CD4-positive, alpha-beta T cell treated with Interleukin-6 for 4 hours (primary cell): ENCODE measurements at places on chromosomes 4 and X.

GRCh38 chr4:48058617-48059530 lies 42.3 kb downstream of the NIPAL1 start:
- no peak for DNase-seq

GRCh38 chrX:64975491-64975890 lies 759 bp downstream of the ZC4H2 start:
- peak; percentile 28 for DNase-seq

DNA sequence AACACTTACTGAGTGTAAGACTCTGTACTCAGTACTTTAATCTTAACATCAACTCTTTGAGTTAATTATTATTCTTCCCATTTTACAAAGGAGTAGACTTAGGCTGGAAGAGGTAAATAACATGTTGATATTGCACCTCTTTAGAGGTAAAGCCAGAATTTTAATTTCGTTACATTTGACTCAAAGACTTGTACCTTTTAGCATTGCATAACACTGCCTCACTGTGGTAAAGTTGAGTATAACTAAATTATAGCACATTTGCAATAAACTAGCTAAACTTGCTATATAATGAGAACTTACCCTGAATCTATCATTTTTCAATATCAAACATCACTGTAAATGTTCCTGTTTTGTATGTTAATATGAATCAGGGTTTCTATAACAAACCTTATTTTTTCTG lies 218.5 kb downstream of the PRR32 start:
- no peak for DNase-seq

GRCh38 chr4:82358847-82359246 lies 14.9 kb downstream of the HNRNPD start:
- DNase-seq, result no peak

DNA sequence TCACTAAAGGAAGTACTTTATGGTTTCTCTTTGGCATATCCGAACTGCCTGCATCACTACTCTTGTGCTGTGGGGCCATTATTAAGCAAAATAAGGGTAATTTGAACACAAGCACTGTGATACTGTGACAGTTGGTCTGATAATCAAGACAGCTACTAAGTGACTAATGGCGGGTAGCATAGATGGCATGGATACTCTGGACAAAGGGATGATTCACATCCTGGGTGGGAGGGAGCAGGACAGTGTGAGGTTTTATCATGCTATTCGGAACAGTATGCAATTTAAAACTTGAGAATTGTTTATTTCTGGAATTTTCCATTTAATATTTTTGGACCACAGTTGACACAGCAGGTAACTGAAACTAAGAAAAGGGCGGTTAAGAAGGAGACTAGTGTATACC lies 52.6 kb upstream of the CITED1 start:
- DNase-seq, result no peak

- DNase-seq, result no peak
These were observed 6.2 kb downstream of the IL21 start for GRCh38 chr4:122614621-122615020.

DNA sequence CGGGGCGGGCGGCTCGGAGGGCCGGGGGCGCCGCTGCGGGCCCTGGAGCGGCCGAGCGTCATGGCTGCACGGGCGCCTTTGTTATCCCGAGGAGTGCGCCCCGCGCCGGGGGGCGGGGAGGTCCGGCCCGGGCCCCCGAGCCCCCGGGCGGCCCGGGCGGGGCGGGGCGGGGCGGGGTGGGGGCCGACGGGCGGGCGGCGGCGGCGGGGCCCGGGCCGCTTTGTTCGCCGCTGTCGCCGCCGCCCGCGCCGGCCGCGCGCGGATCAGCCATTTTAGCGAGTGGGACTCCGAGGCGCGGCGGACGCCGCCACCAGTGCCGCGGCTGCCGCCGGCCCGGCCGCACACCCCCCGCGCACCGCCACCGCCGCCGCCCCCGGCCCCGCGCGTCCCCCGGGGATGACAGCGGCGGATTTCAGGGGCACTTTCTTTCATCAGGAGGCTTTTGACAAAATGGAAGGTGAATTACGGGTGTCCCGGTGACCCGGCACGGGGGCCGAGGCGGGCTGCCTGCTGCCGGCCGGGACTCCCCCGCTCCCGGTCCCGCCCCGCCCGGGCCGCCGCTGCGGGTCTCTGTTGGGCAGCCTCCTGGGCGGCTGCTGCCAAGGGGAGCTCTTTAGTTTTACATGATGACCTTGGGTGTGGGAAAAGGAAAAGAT lies 1.2 kb downstream of the HMGB3 start:
- peak; percentile 21 for DNase-seq

- DNase-seq, result no peak
These were observed 570.8 kb upstream of the CPEB2 start for GRCh38 chr4:14431155-14432134.

- DNase-seq, result no peak
These were observed 20.4 kb upstream of the TRIM60 start for GRCh38 chr4:165011403-165011802.

- DNase-seq, result no peak
These were observed 38.1 kb downstream of the RTL9 start for GRCh38 chrX:110396735-110397134.

- DNase-seq, result no peak
These were observed 44.3 kb downstream of the GALNTL6 start for GRCh38 chr4:171857302-171858012.

DNA sequence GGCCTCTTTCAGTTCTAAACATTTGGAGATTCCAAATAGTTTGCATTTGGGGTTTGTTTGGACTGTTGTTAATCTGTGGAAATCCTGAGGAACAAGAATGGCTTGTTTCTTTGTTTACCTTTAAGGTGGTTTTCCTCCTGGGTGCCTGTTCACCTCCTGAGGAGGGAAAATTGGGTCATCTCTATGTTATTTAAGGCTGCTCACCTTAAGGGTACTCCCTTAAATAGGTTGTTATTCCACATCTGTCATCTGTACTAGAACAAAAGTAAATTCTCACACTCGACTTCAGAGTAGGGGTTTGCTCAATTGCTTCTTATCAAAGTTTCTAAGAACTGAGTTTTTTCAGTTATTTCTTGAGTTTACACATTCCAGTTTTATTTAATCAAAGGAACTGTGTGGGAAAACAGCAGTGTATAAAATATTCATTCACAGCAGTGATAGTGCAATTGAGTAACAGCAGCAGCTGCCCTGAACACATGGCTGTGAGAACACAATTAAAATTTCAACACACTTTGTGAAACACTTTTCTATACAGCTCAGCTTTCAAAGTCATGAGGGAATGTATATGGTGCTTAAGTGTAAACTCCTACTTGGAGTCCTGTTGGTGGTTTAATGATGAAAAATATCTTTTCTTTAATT lies 238.5 kb upstream of the PGRMC2 start:
- DNase-seq, result no peak

- no peak for DNase-seq
These were observed 153.3 kb upstream of the TBL1X start for GRCh38 chrX:9311421-9312160.

GRCh38 chr4:66300336-66300934 lies 630.1 kb upstream of the EPHA5 start:
- DNase-seq, result no peak

GRCh38 chr4:36067116-36067515 lies 177.2 kb downstream of the ARAP2 start:
- DNase-seq, result no peak

DNA sequence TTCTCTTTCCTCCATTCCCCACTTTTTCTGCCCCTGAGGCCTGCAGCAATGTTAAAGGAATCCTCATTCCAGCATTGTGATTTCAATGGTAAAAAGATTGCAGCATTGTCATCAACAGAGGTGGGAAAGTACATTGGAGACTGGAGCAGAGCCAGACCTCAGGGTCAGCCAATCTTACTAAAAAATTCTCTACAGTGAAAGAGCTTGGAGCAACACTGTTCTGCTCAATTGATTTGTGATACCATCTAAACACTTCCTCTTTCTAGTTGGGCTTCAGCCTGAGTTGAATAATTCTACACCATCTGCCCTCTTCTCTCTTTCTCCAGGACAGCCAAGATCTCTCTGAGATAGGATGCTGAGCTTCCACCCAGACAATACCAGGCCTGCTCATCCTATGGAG lies 176.5 kb downstream of the AR start:
- DNase-seq, result no peak

DNA sequence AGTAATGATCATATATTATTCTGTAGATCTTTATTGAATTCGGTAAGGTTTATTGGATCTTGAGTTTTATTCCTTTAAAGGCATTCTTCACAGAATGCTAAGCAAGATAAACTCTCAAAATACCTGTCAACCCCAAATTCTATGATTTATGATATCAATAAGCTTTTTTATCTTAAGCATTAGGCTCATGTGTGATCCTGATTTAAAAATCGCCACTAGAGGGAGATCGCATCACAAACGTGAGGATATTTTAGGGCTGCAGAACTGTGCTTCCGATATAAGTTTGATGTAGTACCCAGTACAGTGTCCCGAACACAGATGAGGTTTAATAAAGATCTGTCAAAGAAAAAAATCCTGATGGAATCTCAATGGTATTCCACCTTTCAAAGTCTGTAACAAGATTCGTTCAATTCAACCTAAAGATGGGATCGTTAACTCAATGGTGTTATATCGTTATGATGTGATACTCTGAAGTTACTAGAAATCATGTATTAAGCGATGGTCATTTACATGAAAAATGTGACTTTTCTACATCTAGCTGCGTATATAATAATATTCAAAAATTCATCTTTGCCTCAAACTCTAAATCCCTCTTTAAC lies 169.0 kb downstream of the CORIN start:
- peak; percentile 17 for DNase-seq

GRCh38 chrX:77900688-77901087 lies 1.4 kb downstream of the COX7B start:
- DNase-seq, result no peak

DNA sequence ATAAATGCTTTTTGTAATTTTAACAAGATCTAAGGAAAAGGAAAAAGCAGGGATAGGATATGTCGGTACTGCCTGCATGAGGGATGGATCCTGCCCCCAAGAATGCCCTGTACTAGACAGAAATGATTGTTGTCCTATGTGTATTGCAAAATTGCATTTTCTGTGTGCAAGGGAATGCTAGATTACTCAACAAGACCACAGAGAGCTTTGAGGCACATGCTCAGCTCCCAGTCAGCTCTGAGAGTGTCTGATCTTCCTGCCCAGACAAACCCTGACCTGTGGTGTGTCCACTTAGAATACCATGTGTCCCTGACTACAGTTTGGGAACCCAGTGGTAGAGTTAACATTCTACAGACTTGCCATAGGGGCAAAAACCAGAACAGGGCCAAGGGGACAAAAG lies 129.2 kb upstream of the PAK3 start:
- no peak for DNase-seq

DNA sequence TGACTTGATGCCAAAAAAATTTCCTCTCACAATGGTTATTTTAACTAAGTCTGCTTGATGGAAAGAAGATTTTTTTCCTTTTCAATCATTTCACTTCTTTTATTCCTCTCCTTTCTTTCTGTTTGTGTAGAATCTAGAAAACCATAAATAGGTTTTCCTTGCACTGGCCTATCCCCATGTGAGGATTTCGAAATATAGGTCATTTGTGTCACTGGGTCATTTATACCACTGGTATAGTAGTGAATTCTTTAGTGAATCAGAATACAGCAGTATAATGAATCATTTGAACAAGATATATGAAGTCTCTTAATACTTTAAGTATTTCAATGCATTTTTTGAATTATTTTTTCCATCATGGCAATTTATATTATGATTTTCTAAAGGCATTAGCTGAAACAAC lies 26.6 kb downstream of the PCDH7 start:
- DNase-seq, result no peak

- DNase-seq, result no peak
These were observed 13.4 kb upstream of the GTPBP6 start for GRCh38 chrX:331825-332495.

GRCh38 chr4:168361365-168362024 lies 42.9 kb upstream of the DDX60 start:
- no peak for DNase-seq

DNA sequence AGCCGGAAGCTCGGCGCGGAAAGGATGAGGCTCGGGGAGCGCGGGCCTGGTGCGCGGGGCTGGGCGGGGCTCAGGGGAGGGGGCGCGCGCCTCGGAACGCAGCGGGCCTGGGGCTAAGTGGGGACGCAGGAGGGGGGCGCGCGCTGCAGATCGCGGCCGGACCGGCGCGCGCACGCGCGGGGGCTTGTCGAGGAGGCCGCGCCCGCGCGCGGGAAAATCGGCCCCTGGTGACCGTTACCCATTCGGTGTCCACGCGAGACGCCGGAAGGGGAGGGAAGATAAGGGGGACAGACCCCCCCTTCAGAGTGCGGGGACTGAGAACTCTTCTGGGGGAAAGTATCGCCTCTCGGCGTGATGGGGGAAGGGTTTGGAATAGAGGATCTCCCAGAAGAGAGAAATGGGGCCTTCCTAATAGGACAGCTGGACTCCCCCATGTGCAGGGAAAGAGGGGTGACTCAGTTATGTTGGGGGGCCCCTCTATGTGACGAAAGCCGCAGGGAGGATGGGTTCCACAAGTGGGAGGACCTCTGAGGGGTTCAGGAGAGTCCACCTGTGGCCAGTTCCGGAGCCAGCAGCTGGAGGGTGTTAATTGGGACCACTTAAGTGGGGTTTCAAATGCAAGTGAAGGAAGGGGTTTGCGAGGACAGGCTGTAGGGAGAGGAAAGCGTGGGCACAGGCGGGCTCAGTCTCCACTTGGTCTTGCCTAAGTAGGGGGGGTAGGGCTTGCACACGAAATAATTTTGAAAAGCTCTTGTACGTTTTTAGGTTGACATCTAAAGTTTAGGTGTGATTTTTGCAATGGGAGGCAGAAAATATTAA lies 584 bp downstream of the SUV39H1 start:
- peak; percentile 26 for DNase-seq

- DNase-seq, result no peak
These were observed 270.3 kb downstream of the DTHD1 start for GRCh38 chr4:36551697-36552214.

DNA sequence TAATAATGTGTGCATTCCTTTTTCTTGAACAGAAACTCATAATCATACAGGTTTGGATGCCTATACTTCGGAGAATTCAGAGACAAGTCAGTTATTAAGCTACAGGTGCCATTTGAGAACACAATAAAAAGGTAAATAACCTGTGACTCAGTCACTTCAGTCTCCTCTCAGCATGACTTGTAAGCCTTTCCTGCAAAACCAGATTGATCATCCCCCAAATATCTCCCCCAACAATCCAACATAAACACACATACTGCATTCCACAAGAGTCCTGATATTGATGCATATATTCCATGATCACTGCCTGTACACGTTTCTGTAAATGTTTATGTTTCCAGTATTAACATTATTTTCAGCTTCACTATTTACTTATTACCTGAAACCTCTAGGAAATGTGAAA lies 110.8 kb downstream of the PWWP3B start:
- no peak for DNase-seq
